ENCODE measurements at places on chromosomes 5 and 9.

- no peak for DNase-seq
These were observed 310.9 kb downstream of the EFNA5 start for GRCh38 chr5:107359916-107360234.

DNA sequence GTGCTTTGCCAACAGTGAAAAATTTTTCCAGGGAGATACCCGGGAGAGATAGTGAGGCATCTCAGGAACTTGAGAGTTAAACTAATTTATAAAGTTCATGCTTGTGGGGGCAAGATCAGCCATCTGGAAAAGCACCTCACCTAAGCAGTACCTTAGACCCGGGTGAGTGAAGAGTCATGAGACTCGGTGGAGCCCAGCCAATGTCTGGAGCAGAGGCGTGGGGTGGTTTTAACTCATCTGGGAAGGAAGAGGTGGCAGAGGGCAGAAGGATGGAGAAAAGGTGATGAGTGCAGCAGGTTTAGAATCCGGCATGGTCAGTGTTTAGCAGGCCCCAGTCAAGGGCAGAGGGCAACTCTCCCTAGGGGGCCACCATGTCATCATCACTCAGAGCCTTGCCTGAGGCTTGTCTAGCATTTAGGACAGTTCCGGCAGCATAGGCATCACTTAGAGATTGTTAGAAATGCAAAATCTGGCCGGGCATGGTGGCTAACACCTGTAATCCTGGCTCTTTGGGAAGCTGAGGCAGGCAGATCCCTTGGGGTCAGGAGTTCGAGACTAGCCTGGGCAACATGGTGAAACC lies 4.3 kb upstream of the RNF183 start:
- DNase-seq: no peak

GRCh38 chr5:135365281-135365680 lies 33.8 kb downstream of the MACROH2A1 start:
- DNase-seq: no peak

DNA sequence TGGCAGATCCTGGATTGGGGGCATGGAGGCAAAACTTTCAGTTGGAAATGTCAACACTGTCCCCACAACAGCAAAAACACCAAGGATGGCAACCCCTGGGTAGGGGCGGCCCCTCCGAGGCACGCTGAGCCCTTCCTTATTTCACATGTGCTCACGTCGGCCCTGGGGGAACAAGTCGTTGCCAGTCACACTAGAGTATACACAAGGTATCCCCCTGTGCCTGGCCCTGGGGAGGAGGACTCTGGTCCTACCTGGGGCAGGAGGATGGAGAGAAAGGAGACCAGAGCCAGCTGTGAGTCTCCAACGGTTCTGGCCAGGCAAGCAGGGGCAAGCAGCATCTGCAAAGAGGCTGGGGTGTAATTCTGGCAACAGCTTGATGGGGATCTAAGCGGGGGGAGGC lies 126.9 kb upstream of the FOXD4L5 start:
- DNase-seq: no peak

- DNase-seq: no peak
These were observed 142.3 kb downstream of the MEF2C start for GRCh38 chr5:88740604-88741185.
